ENCODE measurements at places on chromosomes 13 and 19. TPM values are rescaled to one million over a fixed set of nuclear protein-coding genes. Genes with fewer than 3 reads are reported as not detected.

- DNase-seq = no peak
These were observed 29.0 kb downstream of the CCDC8 start for GRCh38 chr19:46384396-46384795.

- DNase-seq = no peak
These were observed 6.9 kb downstream of the S1PR5 start for GRCh38 chr19:10510301-10510802.

DNA sequence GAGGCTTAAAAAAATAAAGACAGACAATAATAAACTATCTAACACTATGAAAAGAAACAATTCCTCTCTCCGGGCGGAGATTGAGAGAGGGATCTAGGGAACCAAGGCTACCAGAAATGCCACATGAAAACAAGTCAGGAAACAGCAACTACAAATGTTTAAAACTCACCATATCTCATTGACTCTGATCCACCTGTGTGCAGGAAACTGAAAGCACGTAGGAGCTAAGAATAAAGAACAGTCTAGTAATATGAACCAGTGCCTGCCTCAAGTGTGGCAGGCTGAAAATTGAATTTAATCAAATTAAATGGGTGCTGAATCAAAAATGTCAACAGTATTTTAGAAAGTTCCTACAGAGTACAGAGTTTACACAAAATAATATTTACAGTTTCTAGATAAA lies 1701.0 kb downstream of the SLITRK5 start:
- no peak for DNase-seq

GRCh38 chr13:33229446-33230177 lies 55.9 kb downstream of the STARD13 start:
- DNase-seq = no peak

DNA sequence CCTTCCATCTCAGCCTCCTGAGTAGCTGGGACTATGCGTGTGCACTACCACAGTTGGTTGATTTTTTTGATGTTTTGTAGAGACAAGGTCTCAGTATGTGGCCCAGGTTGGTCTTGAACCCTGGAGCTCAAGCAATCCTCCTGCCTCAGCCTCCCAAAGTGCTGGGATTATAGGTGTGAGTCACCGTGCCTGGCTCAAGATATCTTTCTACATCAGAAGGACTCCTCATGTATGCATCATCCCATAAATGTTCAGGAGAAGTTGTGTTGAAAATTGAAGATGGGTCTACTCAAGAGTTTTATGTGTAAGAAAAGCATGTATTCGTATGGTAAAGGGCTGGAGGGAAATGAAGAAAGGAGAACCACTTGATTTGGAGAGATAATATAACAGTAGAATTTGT lies 71.8 kb upstream of the STK24 start:
- DNase-seq = peak; percentile 9

DNA sequence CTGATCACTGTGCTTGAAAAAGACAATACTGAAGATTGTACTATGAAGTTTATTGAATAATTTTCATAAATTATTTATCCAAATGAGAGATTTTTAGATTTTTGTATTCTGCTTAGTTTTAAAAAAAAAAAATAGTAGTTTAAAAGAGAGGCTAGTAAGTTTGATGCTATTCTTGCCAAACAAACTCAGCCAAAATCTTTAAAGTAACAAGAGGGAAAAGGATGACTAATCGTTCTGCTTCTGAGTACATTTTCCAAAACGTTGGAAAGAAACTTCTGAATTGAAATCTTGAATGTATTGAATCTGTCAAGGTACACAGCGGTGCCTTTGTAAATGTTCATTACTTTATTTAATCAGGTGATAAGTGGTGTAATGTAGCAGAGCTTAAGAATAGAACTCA lies 34.4 kb downstream of the NUP58 start:
- DNase-seq = no peak

- no peak for DNase-seq
These were observed 3.3 kb upstream of the MISP start for GRCh38 chr19:747432-748273.

DNA sequence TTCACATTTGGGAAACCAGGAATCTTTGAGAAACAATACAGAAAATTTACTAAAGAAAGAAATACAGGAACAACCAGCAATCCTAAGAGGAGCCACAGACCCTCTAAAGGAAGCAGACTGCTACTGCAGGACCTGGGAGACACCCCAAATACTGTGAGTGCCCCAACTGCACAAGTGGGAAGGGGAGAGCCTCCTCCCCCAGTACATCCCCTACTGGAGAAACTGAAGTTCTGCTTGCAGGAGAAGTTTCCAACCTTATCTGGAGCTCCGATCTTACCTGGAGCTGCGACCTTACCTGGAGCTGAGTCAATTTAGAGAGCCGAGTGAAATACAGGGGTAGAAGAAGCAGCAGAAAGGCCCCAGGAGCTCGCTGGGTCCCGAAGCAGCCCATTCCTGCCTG lies 236.4 kb upstream of the SPRY2 start:
- DNase-seq = no peak

DNA sequence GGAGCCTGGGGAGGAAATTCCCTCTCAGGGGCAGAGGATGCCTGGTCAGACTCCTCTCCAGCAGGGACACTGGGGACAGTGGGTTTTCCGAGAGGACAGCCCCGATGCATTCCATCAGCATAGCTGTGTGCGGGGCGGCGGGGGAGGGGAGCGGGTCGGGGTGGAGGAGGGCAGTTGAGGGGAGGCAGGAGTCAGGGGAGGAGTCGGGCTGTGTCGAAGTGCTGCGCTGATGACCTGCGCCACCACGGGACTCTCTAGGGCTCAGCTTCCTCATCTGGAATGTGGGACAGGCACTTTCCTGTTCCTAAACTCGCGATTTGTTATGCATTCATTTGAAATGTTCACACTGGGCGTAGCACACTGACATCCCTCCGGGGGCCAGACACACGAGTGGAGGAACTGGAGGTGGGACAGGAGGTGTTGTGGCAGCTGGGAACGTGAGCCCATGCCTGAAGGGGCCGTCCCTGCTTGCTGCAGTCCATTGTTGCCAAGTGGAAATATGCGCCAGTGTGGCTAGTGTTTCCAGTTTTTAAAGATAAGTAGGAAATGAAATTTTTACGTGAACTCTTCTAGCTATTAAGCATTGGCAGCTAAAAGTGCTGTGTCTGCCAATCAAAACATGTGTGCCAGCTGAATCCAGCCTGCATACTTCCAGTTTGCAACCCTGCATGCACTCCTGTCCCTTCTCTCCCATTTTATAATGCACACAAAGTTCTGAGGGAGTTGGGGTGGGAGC lies 43.3 kb downstream of the FLT1 start:
- DNase-seq = no peak

GRCh38 chr19:35517342-35517741 lies 3.9 kb upstream of the DMKN start:
- DNase-seq = no peak

GRCh38 chr13:78409172-78409571 lies 194.2 kb downstream of the POU4F1 start:
- DNase-seq = no peak

DNA sequence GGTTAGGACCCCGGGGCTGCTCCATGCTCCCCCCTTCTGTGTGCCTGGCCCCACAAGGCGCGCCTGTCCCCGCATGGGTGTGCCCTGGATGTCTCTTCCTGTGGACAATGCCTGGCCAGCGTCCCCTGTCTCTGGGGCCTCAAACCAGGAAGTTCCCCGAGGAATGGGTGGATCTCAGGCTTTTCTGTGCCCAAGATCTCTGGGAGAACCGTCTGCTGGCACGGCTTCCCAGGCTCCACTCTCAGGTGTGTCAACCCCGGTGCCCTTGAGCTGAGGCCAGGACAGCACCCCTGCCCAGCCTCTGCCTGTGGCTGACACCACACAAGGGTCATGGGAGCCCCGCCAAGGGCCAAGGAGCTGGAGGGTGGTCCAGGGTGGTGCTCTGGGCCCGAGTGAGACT lies 15.7 kb downstream of the ZNF444 start:
- DNase-seq = peak; percentile 54

GRCh38 chr13:42485272-42485671 lies 88.7 kb upstream of the TNFSF11 start:
- DNase-seq = no peak

- DNase-seq = no peak
These were observed 94.3 kb downstream of the POSTN start for GRCh38 chr13:37504251-37504650.

- DNase-seq = no peak
These were observed 98.3 kb upstream of the KLF5 start for GRCh38 chr13:72960541-72960940.

DNA sequence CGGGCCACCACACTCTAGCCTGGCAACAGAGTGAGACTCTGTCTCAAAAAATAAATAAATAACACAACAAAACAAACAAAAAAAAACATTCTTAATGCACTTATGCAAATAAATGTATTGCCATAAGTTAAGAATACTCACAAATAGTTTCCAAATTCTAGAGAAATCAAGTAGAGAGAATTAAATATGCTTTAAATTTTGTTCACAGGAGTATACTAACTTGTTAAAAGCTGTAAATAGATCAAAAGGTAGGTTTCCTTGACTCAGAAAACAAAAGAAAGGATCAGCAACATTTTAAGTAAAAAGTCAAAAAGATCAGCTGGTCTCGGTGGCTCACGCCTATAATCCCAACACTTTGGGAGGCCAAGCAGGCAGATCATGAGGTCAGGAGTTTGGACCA lies 50.5 kb upstream of the ZNF429 start:
- DNase-seq = no peak

DNA sequence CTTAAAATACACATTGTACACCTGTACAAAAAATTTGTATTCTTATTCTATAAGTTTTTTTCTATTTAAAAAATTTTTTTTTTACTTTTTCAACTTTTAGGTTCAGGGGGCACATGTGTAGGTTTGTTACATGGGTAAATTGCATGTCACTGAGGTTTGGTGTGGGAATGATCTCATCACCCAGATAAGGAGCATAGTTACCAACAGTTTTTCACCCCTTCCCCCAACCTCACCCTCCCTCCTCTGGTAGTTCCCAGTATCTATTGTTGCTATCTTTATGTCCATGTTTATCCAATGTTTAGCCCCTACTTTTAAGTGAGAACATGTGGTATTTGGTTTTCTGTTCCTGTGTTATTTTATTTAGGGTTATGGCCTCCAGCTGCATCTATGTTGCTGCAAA lies 89.9 kb downstream of the CDK8 start:
- no peak for DNase-seq

GRCh38 chr13:21309542-21310172 lies 133.2 kb downstream of the MRPL57 start:
- DNase-seq = no peak

NLRP9 gene
- total RNA-seq = not detected

CYP4F2 gene
- 8.5 TPM for total RNA-seq

RELB gene
- 11.8 TPM for total RNA-seq

MADCAM1 gene
- total RNA-seq = 3.1 TPM

LILRB2 gene
- total RNA-seq = 0.98 TPM

ATP8B3 gene
- 0.52 TPM for total RNA-seq

TUBB4A gene
- 1.1 TPM for total RNA-seq

CERS1 gene
- total RNA-seq = 0.59 TPM
